Muscle of back (tissue), 13 donors: ENCODE measurements at places on chromosomes 2 and 18.
A peak's percentile ranks its signal among the peaks of the same experiment; 100 is the strongest.

- DNase-seq, result no peak
These were observed 4.1 kb downstream of the RRM2 start for GRCh38 chr2:10126632-10127026.

DNA sequence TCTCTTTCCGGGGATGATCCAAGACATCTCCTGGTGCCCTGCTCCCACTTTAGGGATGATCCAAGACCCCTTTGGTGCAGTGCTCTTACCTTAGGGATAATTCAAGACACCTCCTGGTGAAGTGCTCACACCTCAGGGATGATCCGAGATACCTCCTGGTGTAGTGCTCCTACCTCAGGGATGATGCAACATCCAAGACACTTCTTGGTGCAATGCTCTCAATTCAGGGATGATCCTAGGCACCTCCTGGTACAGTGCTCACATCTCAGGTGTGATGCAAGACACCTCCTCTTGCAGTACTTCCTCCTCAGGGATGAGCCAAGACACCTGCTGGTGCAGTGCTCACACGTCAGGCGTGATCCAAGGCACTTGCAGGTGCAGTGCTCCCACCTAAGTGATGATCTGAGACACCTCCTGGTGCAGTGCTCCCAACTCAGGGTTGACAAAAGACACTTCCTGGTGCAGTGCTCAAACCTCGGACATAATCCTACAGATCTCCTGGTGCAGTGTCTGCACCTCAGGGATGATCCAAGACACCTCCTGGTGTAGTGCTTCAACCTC is 122.3 kb downstream of the ASB1 start:
- no peak for DNase-seq

DNA sequence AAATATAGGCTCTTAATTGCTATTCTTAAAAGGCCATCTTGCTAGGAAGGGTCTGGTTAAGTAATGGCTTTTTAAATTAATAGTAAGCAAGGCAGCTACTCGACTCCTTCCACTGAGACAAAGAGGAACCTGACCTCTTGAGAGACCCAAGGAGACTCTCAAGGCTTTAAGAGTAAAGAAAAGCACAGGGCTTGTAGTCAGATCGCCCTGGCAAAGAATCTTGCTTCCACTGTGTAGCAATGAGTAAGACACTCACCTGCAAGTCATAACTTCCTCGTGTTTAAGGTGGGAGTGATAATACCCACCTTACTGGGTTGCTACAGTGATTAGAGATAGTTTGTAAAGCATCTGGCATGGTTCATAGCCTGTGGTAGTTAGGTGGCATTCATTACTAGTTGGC is 274.5 kb downstream of the TSN start:
- no peak for DNase-seq

GRCh38 chr2:85601771-85602475 is 575 bp downstream of the TMEM150A start:
- no peak for DNase-seq

- no peak for DNase-seq
These were observed 236.6 kb downstream of the KLHL29 start for GRCh38 chr2:23621616-23622015.

DNA sequence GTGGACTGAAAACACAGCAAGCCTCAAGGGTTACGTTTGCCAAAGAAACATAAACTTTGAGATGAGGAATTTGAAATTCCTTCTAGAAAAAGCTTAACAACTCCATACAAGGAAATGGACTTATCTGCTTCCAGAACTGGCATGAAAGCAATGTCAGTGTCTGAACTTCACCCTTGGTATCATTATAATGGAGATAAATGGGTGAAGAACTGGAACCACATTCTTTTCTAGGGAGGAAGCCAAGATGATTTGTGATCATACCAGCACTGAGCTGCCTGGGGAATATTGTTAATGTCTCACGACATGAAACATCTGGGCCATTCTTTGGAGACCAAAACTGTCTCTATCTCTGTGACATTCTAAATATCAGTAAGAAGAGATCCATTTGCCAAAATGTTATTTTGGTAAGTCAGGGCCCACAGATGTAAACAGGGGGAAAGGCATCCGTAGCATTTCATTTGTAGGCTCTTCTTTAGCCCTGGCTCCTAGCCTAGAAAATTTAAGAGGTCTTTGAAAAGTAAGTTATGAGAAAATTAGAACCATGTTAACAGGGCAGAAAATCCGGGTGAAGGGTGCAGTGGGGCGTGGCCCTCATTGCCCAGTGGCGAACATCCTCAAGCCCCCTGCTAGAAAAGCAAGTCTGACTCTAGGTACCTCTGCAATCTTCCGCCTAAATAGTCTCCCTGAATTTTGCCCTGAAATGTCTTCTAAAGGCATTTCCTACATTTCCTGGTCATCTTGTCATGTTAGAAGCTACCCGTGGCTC is 295.3 kb upstream of the EPAS1 start:
- DNase-seq, result no peak

- DNase-seq, result no peak
These were observed 72.1 kb downstream of the KLHL29 start for GRCh38 chr2:23456881-23457760.

GRCh38 chr2:174024524-174025270 is 59.5 kb upstream of the SP3 start:
- peak; percentile 94 for DNase-seq
